ENCODE measurements at places on chromosomes 7 and 10.

GRCh38 chr10:6473430-6473829 is 106.6 kb downstream of the PRKCQ start:
- DNase-seq = peak; percentile 81

DNA sequence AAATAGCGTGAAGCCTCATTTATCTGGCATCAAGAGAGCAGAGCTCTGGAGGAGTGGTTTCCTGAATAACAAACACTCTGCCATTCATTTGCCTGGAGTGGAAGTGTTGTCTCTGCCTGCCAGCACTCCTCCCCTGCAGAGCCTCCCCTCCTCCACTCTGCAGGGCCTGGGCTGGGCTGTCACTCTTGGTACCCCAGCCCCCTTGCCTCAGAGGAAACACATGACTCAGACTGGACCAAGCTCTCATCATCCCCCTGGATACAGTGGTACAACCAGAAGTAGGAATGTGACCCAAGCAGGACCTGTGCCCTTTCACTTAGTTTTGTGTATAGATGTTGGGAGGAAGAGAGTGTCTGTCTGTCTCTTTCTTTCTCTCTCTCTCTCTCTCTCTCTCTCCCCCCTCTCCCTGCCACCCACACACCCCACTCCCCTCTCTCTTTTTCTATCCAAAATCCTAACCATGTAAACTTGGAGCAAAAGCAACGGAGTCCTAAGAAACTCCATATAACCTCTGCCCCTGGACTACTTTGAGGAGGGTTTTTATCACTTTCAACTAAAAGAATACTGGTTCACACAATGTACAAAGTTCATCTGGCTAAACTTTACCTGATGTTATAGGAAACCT is 43.9 kb downstream of the DOCK4 start:
- DNase-seq = no peak

DNA sequence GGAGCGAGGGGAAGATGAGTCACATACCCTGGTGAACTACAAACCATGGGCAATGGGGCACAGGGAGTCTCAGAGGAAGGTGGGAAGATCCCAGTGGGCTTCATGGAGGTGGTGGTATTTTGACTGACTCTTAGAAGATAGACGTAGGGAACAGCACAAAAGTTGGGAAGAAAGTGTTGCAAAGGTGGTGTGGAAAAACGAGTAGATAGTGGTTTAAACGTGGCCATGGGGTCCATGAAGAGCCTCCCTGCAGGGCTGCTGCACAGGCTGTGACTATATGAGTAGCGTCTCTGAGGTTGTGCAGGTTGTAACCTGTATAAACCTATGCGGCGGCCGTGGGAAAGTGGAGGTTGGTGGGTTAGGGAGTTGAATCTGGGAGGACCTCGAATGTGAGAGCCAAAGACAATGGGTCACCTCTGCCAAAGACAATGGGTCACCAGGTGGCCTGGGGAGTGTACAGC is 13.8 kb downstream of the LZTS2 start:
- DNase-seq = no peak

GRCh38 chr7:19560111-19560883 is 148.5 kb downstream of the POLR1F start:
- no peak for DNase-seq

DNA sequence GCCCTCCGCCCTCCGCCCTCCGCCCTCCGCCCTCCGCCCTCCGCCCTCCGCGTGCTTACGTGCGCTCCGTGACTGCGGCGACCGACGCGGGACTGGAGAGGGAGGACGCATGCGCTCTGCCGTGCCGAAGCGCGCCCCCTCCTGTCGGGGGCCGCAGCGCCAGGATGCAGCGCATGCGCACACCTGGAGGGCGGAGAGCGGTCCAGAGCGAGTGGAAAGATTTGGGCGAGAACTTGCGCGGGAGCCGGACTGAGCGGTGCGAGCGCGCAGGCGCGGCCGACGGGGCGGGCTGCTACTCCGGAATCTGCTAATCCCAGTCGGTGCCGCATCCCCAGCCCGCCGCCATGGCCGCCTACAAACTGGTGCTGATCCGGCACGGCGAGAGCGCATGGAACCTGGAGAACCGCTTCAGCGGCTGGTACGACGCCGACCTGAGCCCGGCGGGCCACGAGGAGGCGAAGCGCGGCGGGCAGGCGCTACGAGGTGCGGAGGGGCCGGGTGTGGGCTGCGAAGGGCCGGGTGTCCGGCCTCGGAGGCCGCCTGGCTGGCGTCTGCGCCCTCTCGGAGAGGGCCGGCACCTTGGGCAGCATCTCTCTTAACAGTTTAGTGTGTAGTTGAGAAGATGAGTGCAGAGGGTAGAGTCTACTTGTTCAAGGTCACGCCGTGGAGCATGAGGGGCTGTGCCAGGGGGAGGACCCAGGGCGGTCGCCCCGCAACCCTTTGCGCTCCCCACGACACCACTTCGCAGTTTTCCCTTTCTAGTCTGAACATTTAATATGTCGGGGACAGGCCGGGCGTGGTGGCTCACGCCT is at the start of gene PGAM1:
Gene PGAM1, plus strand, starts transcription at position 228 of the 812 bp plus-strand sequence. Its CDS starts 117 bp downstream, at position 345.
- DNase-seq = peak; percentile 95

DNA sequence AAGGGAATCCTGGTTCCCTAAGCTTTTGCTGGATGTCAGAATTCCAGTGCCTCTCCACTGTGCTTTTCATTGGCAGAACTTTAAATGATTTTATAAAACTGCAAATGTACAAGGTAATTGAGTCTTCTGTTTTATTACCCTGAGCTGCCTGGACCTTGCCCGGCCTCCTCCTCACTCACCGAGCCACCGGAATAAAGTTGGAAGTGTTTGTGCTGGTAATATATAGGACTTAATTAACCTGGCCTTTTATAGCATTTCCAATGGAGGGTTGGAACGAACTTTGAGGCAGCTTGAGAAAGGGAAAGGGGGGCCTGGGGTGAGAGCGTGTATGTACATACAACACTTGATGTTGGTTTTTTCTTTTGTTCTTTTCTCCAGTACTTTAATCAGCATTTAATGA is 43.4 kb downstream of the ZNF503 start:
- no peak for DNase-seq

DNA sequence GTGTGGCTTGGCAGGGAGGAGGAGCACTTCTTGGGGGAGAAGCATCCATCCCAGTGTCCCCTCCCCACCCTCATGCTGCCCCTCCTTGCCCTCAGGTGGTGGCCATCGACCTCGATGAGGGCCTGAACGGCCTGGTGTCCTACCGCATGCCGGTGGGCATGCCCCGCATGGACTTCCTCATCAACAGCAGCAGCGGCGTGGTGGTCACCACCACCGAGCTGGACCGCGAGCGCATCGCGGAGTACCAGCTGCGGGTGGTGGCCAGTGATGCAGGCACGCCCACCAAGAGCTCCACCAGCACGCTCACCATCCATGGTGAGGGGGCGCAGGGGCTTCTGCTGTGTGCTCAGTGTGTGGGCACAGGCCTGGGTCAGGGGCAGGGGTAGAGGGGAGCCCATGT is 14.8 kb downstream of the C10orf105 start:
- no peak for DNase-seq

- no peak for DNase-seq
Observed at GRCh38 chr7:136194878-136195277, 217.7 kb upstream of the MTPN start.

DNA sequence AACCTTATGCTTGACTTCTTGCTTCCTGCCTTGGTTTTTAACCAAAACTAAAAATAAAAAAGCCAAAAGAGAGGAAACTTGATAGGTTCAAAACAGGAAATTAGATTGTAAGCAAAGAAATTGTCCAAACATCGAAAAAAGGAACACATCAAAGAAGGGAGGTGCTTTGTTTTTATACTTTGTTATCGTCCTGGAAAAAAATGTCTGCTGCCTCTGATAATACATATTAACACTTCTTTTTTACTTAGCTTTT is 286.6 kb upstream of the C7orf33 start:
- DNase-seq = no peak

DNA sequence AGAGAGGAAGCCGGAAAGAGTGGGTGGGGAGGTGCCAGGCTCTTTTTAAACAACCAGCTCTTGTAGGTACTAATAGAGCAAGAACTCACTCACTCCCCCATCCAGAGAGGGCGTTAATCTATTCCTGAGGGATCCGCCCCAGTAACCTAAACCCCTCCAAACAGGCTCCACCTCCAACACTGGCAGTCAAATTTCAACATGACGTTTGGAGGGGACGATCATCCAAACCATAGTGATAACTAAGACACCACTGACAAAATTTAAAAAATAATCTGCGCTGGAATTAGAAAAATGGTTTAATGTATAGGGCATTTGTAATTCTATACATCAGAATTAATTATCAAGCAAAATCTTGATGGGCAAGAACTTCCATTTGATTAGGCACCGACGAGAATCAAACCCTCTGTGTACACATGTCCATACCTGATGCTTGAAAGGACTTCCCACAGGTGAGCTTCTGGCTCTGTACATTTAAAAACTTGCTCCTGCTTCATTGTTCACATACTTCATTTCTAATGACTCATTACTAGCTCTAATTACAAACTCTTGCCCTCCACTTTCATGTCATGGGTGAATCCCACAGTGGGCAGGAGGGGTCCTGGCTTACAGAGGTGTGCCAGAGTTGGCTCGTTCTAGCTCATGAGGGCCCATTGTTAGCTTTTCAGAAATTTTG is 20.6 kb upstream of the KDM7A start:
- no peak for DNase-seq

DNA sequence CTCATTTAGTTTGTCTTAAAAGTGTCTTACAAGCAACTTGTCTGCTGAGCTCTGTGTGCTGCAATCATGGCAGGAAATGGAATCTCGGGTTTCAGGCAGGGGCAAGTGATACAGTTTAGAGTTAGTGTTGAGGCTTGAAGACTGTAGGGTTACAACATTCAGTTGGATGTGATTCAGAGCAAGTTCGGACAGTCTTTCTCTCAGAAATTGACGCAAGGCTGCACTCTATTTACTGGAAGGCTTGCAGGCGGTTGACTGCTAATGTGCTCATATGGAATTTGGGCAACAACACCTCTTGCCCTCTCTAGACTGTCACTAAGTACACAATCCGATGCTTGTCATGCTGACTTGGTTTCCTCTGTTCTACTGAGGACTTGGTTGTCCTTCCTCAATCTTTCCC is 161.7 kb upstream of the BMPER start:
- no peak for DNase-seq

GRCh38 chr7:29431686-29432085 is 131.9 kb upstream of the PRR15 start:
- DNase-seq = no peak

- DNase-seq = no peak
Observed at GRCh38 chr10:121999301-121999700, 10.3 kb downstream of the TACC2 start.

GRCh38 chr10:28135258-28135657 is 136.4 kb upstream of the ODAD2 start:
- no peak for DNase-seq

GRCh38 chr10:58240531-58240930 is 27.2 kb downstream of the IPMK start:
- no peak for DNase-seq

- DNase-seq = no peak
Observed at GRCh38 chr7:31569528-31569927, 55.6 kb downstream of the ITPRID1 start.

- DNase-seq = no peak
Observed at GRCh38 chr7:145644426-145645134, 472.0 kb upstream of the CNTNAP2 start.

DNA sequence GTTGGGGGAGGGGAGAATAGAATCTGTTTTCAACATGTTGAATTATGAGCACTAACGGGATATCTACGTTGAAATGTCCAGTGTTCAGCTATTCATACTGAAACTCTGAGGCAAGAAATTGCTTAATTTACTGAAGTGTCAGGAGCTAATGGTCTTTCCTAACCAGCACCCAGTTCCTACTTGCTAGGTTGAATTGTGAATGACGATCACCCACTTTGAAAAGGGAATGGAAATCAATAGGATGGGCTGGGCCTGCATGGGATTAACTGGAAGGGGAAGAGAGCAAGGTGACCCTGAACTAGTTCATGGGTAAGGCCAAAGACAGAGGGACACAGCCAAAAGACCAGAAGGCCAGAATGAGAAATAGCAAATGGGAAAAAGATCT is 51.3 kb downstream of the HIPK2 start:
- no peak for DNase-seq

DNA sequence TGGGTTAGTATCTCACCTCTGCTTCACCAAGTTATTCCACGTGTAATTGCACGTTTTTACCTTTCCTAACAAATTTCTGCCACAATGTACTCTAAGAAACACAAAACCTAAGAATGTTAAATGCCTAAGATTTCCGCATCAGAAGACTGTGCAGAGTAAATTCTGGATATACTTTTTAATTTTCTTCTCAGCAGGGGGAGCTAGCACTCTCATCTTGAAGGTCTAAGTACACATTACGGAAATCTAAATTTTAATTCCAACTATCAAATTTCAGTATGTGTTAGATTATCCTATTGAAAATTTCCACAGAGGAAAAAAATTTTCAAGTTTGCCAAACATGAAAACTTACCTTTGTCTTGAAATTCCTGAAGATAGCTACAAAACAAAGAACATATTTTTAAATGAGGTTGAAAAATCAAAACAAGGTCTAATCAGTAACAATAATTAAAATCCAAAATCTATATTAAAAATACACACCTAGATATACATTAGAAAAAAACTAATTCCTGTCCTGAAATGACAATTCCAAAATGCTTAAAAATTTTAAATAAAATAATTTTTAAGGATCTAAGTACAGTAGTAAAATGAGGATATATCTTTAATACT is 10.5 kb downstream of the SKAP2 start:
- no peak for DNase-seq

- peak; percentile 43 for DNase-seq
Observed at GRCh38 chr10:92699518-92700381, 10.0 kb downstream of the HHEX start.

GRCh38 chr10:132189810-132190422 is 3.2 kb downstream of the DPYSL4 start:
- DNase-seq = no peak

GRCh38 chr7:505171-505570 is 14.5 kb downstream of the PDGFA start:
- DNase-seq = no peak

DNA sequence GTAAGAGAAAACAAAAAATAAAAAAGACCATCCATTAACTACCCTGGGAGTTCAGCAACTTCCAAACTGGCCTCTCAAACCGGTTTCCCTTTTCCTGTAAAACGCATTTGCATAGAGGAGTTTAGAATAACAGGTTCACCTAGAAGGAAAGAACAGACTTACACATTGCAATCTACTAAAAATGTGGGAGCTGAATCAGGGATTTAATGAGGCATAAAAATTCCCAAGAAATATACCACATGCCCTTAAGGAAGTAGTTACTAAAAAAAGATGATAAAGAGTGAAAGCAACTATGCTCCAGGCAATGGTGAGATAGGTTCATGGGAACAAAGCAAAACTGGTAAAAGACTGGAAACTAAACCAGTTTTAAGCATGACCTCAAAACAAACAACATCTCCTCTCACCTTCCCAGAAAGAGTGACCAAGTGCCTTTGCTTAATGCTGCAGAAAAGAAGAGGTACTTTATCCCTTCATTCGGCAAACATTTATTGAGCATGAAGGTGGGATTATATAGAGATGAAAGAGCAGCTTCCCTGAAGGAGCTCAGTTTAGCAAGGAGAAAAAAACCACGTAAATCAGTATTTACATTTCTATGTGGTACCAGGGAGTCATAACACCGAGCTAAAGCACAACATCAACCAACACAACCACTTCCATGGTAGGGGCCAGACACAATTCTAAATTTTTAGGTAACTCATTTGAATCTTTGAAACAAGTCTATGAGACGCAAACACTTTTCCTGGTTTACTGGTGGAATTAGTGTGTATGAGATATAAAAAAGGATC is 152.8 kb downstream of the SGMS1 start:
- DNase-seq = no peak
